ENCODE measurements at places on chromosomes 5 and 9. TPM values are rescaled to one million over a fixed set of nuclear protein-coding genes. Genes with fewer than 3 reads are reported as not detected.

- DNase-seq, result no peak
Measured at GRCh38 chr9:561427-561826, 280.1 kb upstream of the DMRT1 start.

DNA sequence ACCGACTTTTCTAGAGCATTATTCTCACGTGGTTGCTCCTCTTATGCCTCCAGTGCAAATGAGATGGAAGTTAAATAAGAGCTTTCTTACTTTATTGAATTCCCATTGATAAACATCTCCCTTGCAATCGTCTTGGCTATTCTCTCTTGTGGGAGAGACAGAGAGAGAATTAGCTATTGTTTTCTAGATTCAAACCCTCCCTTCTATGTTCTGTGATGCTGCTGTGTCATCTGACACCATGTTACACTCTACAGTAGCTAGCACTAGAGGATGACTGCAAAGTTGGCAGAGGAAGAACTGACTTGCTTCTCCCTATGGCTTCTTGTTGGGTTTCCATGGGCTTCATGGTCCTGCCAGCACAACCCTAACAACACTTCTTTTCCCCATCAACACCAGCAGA lies 134.6 kb upstream of the RANBP3L start:
- DNase-seq, result no peak

- DNase-seq, result no peak
Measured at GRCh38 chr5:129124608-129125007, 30.1 kb downstream of the ISOC1 start.

Gene SGCD
- not detected for total RNA-seq

GRCh38 chr5:111083323-111083722 lies 8.8 kb upstream of the WDR36 start:
- DNase-seq, result no peak

DNA sequence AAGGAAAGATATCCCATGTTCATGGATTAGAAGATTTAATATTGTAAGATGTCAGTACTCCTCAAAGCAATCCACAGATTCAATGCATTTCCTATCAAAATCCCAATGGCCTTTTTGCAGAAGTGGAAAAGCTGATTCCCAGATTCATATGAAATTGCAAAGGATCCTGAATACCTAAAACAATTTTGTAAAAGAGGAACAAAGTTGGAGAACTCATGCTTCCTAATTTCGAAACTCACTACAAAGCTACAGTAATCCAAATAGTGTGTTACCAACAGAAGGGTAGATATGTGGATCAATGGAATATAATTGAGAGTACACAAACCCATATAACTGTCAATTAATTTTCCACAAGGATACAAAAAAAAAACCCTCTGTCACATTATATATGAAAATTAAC lies 154.3 kb upstream of the ZNF618 start:
- DNase-seq, result no peak

Gene AIF1L
- total RNA-seq, result 26.9 TPM

Gene C9
- total RNA-seq, result not detected

Gene GPR150
- not detected for total RNA-seq

DNA sequence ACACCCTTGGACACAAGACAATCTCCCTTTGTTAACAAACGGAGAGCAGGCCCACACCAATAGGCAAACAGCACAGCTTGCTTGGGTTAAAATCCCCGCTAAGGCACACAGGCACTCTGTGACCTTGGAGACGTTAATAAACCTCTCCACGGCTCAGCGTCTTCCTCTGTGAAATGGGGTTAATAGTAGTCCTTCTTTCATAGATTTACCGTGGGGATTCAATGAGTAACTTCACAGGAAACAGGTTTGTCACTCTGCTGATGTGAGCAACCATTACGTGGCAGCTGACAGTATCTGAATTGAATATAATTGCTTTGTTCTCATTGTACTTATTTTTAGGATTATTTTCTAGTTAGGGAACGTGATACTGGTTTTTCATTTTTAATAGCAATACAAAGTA lies 65.2 kb upstream of the ADRA1B start:
- no peak for DNase-seq

- DNase-seq, result no peak
Measured at GRCh38 chr5:100900142-100900795, 2.8 kb downstream of the ST8SIA4 start.

DNA sequence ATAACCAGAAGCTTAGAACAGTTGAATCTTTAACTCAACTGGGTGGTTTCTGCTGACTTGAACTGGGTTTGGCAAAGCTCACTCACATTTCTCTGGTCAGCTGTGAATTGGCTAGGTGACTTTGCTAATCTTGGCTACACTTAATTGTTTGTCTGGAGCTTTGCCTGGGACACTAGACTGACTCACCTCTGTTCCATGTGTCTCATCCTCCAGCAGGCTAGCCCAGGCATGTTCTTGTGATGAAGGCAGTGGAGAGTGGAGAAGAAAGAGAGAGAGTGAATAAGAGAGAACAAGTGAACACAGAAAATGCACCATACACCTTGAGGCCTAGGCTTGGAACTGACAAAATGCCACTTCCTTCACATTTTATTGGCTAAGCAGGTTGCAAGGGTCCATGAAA lies 32.6 kb downstream of the SPATA31D1 start:
- DNase-seq, result peak; percentile 96

DNA sequence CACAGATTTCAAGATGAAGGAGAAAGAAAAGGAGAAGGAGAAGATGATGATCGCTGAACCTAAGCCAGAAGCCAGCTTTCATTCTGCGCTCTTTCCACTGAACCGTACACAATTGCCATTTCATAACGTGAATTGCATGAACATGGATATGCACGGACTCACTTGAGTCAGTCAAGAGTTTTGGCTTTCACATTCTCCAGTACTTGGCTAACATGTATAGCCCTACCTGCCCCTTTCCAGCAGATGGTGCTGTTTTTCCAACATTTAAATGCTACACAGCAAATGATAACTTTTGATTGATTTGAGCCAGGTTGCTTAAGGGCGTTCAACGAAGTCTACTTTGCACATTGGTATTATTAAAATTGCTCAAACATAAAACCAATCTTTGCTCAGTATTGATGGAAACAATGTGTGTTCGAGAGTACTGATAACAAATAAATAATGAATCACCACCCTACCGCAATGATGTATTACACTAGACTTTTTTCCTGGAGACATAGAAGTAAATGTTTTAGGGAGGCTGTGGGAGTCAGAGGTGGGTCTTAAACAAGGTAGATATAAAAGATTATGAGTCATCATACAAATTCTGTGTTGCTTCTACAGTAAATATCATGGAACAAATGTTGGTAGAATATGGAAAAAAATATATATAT lies 196.4 kb downstream of the TRPM3 start:
- DNase-seq, result peak; percentile 91

GRCh38 chr9:30609713-30610112 lies 1774.7 kb upstream of the ACO1 start:
- no peak for DNase-seq

DNA sequence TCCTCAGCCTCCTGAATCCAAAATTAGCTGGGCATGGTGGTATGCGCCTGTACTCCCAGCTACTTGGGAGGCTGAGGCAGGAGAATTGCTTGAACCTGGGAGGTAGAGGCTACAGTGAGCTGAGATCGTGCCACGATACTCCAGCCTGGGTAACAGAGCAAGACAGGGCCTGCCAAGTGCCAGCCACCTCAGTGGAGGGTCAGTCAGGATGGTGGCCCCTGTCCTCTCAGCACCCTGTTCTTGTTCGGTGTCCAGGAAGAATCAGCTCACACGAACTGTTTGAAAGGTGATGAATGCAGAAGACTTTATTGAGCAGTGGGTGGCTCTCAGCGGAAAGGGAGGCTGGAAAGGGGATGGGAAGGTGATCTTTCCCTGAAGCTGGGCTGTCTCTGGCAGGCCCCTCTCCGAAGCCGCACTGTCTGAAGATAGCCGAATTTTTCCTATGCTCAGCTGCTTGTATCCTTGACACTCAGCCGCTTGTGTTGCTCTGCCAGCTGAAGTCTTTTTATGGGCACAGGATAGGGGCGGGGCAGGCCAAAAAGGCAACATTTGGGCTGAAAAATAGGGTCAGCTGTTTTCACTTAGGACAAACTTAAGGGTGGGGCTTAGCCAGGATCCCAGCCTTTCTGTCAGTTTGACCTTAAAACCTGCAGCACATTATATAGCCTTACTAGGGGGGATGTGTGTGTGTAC lies 50.9 kb downstream of the UBE2R2 start:
- peak; percentile 43 for DNase-seq

DNA sequence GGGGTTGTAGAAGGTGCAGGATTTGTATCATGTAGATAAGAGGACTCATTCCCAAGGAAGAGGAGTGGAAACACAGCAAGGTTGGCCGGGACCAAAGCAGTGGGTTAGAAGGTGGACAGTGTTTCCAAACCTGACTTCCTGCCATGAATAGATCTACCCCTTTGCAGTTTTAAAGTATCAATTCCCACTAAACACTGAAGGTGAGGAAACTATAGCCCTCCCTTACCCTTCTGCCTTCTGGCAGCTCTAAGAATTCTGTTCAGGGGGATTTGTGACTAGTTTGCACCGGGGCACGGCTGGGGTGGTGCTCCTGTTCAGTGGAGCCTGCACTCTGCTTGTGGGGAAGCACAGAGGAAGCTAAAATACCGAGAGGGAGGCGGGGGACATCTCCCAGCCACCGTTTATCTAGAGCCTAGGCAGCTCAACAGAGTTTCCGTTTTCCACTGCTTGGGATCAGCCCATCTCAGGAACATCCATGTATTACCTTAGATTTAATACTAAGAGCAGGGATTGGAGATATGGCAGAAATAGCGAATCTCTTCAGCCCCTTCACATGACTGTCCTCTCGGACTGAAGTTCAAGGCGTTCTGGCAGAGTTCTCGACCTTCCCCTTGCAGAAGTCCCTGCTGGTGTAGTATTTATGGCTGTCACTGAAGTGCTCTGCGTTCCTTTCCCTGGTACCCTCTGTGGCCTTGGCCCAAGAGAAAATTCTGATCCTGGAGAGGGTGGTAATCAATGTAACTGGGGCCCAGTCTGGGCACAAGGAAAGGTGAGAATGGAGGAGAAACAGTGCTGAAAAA lies 5.4 kb downstream of the ISL1 start:
- DNase-seq, result no peak

DNA sequence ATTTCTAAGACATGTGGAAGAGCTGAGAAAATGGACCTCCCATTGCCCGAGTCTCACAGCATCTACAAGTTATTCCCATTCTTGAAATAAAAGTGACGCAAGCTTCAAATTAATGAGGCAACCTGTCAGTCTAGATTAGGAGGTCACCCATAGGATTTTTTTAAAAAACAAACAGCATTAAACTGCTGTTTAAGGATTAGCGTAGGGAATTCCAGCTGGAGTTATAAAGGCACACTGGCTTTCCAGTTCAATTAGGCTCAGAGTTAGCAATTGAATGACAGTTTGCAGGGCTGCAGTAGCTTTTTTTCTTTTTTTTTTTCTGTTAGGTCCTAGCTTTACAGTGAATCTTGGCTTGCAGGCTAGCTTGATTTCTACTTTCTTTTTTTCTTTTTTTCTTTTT lies 16.2 kb downstream of the PRKACG start:
- no peak for DNase-seq

Gene LPCAT1
- total RNA-seq, result 143 TPM

GRCh38 chr9:106286249-106286648 lies 576.7 kb upstream of the ZNF462 start:
- no peak for DNase-seq

Gene TEK
- total RNA-seq, result not detected

GRCh38 chr9:126411948-126412284 lies 85.3 kb downstream of the MVB12B start:
- DNase-seq, result no peak

DNA sequence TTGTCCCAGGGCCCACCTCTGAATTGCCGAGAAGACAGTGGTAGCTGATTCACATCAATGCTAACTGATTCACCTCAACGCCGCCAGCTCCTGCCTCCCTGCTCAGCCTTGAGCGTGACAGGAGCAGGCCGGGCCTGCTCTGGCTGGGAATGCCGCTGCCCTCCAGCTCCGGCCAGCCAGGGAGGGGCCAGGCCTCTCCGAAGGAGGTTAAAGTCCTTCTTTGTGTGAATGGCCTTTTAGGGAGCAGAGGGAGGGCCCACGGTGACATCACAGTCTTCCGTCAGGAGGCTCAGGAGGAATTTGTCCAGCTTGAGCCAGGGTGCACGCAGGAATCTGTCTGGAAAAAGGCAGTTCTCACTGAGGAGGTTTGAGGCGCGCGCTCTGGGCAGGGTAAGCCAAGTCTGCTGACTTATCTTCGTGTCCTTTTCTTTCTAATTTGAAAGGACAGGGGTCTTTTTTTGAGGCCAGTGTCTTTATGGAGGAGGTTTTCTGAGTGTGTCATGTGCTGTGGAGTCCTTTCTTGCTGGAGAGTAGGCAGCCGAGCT lies 82.7 kb downstream of the C9orf152 start:
- DNase-seq, result no peak

- no peak for DNase-seq
Measured at GRCh38 chr9:91929331-91929730, 20.7 kb downstream of the ROR2 start.

DNA sequence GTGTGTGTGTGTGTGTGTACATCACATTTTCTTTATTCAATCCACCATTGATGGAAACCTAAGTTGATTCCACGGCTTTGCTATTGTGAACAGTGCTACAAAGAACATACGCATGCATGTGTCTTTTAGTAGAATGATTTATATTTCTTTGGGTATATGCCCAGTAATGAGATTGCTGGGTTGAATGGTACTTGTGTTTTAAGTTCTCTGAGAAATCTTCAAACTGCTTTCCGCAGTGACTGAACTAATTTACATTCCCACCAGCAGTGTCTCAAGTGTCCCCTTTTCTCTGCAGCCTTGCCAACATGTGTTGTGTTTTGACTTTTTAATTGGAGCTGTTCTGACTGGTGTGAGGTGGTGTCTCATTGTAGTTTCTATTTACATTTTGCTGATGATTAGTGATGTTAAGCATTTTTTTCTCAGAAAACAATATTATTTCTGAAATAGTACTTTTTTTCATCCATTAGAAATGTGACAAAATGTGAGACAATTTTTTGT lies 769.7 kb downstream of the TAF11L14 start:
- DNase-seq, result no peak

Gene UBAC1
- total RNA-seq, result 104 TPM

DNA sequence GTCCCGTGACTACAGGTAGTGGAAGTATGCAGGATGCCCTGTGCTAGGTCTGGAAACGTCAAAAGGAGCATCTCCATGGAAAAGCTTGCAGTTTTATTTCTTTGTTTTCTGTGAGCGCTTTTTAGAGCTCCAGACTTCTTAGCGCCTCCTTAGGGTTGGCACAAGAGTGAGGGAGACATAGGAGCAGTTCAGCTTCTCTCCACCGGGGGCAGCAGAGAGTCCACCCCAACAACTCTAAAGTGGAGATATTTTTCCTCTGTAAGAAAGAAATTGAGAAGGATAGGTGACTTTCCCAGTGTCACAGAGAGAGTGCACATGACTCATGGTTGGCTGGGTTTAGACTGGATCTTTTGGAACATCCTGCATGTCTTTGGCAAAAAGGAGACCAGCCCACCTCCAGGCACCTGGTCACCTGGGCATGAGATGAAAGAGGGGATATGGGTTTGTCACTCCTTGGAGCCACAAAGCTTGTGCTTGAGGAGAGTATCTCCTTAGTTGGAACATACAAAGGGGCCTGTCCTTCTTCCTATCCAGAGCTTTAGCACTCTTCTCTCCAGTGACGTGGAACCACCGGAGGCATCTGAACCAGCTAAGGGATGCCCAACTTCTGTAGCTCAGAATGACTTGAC lies 637.7 kb downstream of the SEMA5A start:
- no peak for DNase-seq

GRCh38 chr5:129658801-129659200 lies 89.1 kb upstream of the MINAR2 start:
- no peak for DNase-seq

- no peak for DNase-seq
Measured at GRCh38 chr9:117114768-117115167, 300.1 kb downstream of the ASTN2 start.

Gene CTNND2
- total RNA-seq, result not detected

GRCh38 chr5:963310-963672 lies 45.3 kb upstream of the NKD2 start:
- DNase-seq, result no peak

GRCh38 chr9:116661037-116661954 lies 25.8 kb upstream of the TRIM32 start:
- DNase-seq, result peak; percentile 89

Measured in G401 (cell line).